GDM1 (cell line): ENCODE measurements at places on chromosomes 4 and X.

DNA sequence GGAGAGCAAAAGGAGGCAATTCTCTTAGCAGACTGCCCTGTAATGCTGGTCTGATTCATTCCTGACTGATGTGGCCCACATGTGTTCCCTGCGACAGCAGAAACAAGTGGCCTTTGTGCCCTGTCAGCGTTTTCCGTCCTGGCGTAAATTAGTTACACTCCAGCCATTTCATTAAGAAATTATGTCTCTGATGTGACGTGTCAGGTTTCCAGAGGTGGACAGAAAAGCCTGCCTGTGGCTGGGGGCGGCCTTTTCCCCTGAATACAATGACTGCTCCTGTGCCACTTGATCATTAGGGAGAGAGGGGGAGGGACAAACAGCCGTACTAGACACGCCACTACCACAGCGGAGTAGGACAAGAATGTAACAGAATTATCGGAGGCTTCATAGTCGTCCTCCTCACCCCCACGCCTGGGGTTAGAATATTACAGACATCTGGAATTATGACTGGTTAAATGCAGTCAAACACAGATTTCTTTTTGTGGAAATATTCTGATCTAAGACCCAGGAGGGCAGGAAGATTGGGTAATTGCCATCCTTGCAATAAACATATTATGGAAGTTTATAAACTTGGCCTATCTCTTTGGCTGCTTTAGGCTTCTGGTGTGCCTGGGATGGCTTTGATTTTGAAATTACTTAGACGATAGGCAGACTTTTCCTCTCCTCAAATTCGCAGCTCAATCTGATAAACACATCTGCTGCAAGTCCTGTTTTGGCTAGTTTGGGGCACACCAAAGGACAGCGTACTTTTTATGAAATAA, 146.2 kb upstream of the BCOR start:
- no peak for DNase-seq

- DNase-seq = no peak
Observed at GRCh38 chr4:26261405-26261804, 59.4 kb upstream of the RBPJ start.

GRCh38 chr4:176261481-176261880, 7.5 kb downstream of the ASB5 start:
- DNase-seq = no peak

DNA sequence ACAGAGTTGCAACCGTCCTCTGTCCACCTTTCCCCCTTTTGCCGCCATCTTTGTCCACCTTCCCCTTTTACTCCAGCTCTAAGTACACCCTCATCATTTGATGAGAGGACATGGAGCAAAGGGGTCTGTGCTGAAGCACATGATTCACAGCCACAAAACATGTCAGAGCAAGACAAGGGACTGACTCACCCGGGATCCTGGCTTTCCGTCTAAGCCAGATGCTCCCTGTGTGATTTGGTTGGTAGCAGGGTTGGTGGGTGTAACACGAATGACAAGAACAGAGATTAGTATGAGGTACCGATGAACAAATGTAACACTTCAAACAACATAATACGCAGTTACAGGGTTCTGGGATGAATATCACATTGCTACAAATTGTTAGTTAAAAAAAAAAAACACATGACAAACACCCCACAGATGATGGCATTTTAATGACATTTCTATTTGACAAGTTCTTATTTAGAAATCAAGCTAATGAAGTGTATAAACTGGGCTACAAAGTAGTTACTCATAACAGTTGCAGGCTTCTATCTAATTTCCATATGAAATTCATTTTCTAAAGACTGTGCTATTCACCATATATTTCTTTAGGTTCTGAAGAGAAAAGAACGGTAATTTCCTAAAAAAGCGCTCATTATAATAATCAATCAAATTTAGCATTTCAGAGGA, 71.4 kb upstream of the ETNPPL start:
- no peak for DNase-seq

DNA sequence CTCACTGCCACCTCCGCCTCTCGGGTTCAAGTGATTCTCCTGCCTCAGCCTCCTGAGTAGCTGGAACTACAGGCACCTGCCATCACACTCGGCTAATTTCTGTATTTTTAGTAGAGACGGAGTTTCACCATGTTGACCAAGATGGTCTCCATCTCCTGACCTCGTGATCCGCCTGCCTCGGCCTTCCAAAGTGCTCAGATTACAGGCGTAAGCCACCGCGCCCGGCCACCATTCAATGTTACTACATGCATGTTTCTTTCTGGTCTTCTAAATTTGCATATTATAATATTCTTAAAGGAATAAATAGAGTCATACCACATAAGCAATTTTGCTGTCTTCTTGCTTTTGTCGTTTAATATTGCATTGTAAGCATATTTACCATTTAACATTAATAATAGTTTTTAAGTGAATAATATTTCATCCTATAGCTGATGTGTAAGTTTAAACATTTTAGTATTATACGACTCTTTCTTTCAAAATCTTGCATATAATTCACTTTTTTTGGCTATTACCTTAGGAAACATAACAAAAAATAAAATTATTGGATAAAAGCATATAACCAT, 1270.4 kb downstream of the ADGRL3 start:
- DNase-seq = no peak

GRCh38 chrX:110293658-110294057, 24.2 kb downstream of the AMMECR1 start:
- no peak for DNase-seq

DNA sequence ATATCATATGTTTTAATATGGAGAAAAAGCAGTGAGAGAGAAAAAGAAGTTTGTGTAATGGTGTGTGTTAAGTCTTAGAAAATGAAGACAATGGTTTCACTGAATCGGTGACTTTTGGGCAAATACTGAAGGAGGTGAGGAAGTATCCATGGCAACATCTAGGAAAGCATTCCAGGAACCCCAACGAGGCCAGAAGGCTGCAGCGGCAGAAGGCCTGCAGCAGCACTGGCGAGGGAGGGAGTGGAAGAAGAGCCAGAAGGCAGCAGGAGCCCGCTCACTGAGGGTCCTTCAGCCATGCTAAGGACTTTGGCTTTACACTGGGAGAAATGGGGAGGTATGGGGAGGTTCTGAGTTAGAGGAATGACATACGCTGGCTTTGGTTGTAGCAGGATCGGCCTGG, 26.8 kb downstream of the COQ2 start:
- no peak for DNase-seq

- DNase-seq = no peak
Observed at GRCh38 chr4:110268352-110268751, 69.9 kb upstream of the ELOVL6 start.

- no peak for DNase-seq
Observed at GRCh38 chrX:135982860-135983259, 2.4 kb upstream of the SLC9A6 start.

DNA sequence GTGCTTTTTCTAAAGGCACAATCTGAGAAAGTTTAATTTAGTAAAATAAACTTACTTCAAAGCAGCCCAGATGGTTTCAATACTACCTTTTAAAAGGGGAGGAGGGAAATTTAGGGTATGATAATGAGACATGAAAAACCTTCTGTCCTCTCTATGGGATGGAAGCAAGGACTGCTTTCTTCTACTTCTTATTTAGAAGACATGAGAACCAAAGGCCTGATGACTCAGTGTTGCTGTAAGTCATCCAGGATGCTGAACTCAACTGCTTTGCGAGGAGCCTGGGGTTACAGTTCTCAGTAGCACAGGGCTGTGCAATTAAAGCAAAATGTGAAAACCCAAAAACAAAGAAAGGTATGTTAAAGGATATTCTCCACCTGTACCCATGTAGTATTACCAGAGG, 140.8 kb upstream of the EDNRA start:
- DNase-seq = no peak

DNA sequence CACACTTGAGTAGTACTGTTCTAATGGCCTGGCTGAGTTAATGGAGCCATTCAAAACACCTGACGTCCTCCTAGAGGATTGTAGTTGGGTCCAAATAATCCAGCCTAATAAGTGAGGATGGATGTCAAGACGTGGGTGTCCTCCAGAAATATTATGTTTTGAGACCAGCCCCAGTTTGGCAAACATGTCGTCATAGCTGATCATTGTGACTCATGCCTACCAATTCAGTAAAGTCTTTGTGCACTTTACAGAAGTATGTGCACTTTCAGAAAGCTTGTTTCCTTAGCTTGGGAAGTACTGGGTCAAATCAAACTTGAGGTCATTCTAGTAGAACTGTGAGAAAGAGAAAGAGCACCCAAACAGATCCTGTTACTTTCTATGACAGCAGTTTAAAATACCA, 37.6 kb upstream of the GLRA2 start:
- DNase-seq = no peak

- peak; percentile 11 for DNase-seq
Observed at GRCh38 chr4:37970702-37971101, 10.5 kb downstream of the PTTG2 start.

- no peak for DNase-seq
Observed at GRCh38 chr4:41394481-41394894, 137.8 kb downstream of the UCHL1 start.

- no peak for DNase-seq
Observed at GRCh38 chr4:80263541-80264351, 2.7 kb upstream of the FGF5 start.

GRCh38 chr4:108611365-108611764, 9.0 kb upstream of the RPL34 start:
- no peak for DNase-seq

DNA sequence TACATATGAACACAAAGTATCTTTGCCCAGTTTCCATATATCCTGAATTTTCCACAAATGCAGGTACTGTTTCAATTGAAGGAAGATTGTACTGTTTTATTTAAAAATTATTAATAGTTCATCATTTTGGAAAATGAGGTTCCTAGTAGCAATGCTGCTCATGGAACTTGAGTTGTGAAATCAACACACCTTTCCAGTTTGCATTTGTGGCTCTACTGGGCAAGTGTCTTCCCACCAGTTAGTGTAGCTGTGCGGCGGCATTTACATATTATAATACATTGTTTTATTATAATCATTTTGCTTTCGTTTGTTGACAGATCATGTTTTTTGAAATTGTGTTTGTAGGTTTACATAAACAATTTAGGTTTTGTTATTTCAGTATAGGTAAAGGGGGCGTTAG, 2.0 kb upstream of the DDX3X start:
- no peak for DNase-seq

GRCh38 chrX:27746516-27746915, 61.3 kb upstream of the MAGEB10 start:
- no peak for DNase-seq

GRCh38 chr4:125123570-125124109, 191.1 kb upstream of the FAT4 start:
- no peak for DNase-seq

DNA sequence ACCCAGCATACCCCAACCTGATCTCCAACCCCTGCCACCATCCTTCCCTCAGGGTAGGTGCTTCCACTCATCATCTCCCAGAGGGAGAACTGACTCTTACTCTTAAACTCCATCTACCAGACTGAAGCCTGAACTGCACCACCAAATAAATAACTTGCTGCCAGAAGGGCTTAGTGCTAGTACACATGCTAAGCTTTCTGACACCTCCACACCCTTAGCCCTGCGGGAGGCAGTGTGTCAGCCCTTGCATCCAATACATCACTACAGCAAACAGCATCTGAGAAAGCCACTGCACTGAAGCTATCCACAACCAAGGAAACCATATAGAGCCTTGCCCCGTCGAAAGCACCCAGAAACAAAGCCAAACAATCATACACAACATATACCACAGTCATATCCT, 68.6 kb upstream of the MCF2 start:
- no peak for DNase-seq

GRCh38 chr4:183356173-183356830, 34.1 kb upstream of the CLDN24 start:
- no peak for DNase-seq

DNA sequence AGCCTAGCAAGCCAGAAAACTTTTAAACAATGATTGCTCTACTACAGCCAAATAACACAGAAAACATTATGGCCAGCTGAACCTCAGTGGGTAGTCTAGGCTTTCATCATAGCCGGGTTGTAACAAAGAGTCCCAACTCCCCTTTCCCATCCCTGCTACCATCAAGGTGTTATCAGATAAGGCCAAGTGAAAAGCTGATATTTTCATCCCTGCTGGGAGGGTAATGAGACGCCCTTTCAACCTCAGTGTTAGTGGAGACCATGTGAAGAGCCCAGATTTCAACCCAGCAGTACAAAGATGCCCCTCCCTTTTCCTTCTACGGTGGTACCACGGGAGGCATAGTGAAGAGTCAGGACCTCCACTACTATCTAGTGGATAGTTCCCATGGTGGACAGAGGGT, 433.7 kb downstream of the GPM6A start:
- DNase-seq = no peak

DNA sequence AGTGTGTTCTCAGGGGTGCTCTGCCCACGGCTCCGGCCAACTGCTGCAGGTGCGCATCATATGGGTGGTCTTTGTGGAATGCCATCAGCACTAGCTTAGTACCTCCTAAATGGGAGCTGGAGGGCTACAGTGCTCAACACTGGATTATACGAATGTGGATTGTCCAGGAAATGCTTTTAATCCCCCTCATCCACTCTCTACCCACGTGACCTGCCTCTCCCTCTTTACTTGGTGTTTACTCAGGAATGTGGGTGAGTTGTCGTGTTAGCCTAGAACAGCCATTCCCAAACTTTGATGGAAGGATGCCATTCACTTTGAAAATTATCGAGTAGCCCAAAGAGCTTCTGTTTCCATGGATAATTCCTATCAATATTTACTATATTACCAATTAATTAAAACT, 150.8 kb downstream of the PTTG2 start:
- no peak for DNase-seq

DNA sequence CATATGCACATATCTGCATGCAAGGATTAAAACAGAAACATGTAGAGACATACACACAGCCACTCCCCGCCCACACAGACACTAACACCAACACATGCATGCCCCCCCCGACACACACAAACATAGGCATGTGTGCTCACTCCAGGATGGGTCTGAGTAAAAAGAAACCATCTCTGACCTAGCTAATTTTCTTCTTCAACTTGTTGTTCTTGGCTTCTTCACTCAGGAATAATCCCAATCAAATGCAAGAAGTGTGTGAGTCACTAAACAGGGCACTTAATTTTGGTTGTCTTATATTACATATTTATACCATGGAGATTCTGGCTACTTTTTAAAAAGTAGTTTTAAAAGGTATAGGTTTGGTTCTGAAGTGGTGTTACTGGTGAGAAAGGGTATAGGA, 28.3 kb downstream of the ENOX2 start:
- DNase-seq = no peak
